Activated CD4-positive, alpha-beta T cell treated with anti-CD3 and anti-CD28 coated beads, Interleukin-2, Interleukin-4, amounts not matched to agents 100 ng/mL and 50 ng/mL, durations not matched to agents 16 hours and 8 hours (primary cell): ENCODE measurements at places on chromosomes 2 and 18.
A peak's percentile ranks its signal among the peaks of the same experiment; 100 is the strongest.

DNA sequence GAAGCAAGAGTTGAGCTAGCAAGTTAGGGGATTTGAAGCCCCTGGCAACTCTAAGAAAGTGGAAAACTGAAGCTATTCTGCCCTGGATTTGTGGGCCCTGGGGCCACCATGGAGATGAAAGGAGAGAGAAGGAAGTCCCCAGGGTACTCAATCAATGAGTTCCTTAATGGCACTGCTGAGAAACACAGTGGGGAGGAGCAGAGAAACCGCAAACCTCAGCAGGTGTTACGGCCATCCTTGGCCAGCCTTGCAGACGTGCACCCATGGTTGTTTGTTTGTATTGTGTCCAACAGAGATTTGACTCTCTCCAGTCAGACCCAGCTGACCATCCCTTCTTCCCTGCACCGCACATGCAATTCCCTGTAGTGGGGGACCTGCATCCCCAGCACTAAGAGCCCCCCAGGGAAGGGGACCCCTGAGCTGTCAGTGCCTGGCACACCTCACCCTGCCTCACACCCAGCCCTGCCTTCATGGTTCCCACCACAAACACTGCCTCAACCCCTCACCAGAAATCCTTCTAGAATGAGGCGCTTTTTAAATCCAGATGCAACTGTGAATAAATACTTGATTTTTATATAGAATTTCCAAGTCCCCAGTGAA is 255.3 kb downstream of the SH3BP4 start:
- DNase-seq: no peak

GRCh38 chr2:132652474-132652873 is 17.5 kb downstream of the LYPD1 start:
- DNase-seq: no peak

DNA sequence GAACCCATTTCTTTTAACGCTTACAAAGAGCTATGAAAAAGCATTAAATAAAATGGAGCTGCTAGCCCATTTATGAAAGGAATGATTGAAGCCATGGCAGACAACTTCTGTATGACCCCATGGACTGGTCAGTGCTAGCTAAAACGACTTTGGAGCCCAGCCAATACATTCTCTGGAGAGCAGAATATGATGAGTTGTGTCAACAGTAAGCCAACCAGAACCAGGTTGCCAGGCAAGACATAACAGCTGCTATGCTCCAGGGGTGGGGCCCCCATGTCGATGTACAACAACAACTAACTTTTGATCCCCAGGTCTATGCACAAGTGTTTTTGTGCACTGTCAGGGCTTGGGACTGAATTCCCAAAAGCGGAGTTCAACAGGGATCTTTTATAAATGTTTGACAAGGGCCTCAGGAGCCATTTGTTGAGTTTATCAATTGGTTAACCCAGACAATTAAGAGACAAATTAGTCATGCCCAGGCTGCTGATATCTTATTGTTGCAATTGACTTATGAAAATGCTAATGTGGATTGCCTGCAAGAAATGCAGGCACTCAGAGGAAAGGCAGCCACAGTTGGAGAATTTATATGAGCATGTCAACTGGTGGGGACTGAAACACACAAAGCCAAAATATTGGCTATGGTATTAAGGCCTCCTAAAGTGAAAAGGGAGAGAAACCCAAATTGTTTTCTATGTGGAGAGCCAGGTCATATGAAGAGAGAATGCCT is 64.6 kb upstream of the MYO3B start:
- no peak for DNase-seq

DNA sequence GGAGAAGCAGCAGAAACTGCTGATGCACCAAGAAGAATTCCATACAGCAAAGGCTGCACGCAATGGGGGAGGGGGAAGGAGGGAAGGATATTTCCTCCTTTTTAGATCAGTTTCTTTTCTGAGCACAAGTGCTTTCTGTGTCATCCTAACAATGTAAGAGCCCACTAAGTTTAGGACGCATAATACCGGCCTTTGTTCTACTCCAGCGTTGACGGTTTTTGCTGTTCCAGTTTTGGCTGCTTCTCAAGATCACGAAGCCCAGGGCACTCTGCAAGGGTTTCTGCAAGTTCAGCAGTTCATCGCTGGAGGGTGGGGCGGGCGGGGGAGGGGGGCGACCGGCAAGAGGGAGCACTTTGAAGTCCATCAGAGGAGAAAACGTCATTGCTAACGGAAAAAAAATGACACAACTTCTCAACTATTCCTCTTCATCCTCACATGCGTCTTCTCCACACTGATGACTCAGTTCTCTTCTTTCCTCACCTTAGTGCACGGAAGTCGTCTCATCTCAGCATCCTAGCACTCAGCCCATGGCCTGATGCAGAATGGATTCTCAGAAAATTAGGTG is 8.7 kb downstream of the FAM178B start:
- DNase-seq: peak; percentile 41

DNA sequence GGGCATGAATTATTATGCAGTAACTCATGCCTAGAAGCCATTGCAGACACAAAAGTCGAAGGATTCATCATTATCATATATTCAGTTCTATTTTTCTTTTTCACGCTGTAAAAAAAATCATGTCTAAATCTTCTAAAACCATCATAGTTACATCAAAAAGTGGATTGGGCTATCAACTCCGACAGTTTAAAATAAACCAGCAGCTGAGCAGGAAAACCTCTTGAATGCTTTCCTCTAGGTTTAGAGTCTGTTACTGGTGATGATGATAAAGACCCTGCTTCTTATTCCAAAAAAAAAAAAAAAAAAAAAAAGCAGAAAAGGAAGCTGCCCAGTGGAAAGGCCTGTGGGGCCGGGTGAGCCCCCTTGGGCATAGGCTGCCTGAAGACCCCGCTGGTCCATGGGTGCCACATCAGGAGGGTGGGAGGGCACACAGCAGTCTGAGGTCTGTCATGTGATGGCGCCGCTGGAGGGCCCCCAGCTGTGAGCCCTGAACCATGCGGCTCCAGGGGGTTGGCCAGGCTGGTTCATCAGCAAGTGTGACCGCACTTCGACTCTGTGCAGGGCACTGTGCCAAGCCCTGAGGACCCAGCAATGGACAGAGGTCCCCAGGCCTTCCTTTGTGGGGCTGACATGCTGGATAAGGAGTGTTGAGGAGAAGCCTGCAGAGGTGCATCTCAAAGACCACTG is 199.6 kb downstream of the EIPR1 start:
- DNase-seq: no peak

DNA sequence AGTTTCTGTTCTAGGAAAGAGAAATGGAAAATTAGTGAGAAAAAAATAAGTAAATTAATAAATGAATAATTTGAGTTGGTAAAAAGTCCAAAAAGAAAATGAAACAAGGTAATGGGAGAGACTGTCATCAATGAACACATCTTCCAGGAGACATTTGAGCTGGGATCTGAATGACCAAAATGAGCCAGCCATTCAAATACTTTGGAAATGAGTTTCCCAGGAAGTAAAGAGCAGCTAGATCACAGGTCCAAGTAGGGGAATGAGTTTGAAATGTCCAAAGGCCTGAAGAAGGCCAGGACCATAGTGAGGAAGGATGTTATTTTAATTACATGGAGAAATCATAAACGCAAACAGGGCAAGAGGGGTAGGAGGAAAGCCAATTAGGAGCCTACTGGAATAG is 6.6 kb upstream of the DNAH7 start:
- no peak for DNase-seq

- no peak for DNase-seq
These were observed 32.7 kb downstream of the VSNL1 start for GRCh38 chr2:17573085-17573803.

DNA sequence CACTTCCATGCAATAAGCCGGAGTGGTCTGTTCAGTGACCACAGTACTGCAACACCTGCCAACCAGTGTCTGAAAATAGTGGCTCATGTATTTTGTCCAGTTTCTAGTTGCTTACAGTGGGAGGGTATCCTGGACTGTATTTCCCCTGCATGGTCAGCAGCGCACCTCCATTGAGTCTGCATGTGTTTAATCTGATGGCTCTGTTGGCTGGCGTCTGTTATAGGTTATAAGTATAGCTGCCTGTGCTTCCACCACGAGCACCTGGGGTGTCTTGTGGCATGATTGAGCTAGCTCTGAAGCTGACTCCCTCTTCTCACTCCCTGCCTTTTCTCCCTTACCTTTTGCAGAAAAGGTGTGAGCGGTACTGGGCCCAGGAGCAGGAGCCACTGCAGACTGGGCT is 12.9 kb downstream of the PTPN18 start:
- no peak for DNase-seq

DNA sequence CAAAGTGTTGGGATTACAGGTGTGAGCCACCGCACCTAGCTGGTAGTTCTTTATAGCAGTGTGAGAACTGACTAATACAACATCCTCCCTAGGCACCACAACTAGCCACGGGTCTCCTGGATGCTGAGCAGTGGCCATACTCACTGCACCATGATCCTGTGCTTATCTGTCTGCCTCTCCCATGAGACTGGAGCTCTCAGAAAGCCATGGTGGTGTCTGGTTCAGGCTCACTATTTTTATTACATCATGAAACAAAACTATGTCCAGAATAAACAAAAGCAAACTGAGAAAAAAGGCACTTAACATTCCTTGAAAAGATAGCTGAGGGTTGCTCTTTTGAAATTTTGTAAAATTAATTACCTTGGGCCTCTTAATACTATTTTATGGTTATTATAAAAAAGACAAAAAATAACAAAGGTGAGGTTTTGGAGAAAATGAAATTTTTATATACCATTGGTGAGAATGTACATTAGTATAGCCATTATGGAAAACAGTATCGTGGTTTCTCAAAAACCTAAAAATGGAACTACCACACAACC is 90.7 kb upstream of the TFCP2L1 start:
- DNase-seq: no peak

DNA sequence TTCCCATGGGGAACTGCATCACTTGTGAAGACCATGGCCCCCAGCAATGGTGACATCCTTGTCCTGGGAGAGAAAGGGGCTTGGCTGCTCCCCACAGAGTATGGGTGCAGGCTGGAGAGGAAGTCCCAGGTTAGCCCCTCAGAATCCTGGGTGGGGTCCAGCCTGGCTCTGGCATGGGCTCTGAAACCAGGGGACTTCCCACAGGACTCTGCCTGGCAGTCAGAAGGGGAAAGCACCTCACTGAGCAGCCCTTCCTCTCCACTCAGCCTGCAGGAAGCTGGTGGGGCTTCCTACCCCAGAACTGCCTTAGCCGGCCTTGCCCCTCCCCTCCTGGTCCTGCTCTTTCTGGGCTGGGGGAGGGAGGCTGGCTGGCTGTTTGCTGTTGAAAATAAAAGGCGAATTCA is 3.7 kb downstream of the NEURL3 start:
- DNase-seq: peak; percentile 46

DNA sequence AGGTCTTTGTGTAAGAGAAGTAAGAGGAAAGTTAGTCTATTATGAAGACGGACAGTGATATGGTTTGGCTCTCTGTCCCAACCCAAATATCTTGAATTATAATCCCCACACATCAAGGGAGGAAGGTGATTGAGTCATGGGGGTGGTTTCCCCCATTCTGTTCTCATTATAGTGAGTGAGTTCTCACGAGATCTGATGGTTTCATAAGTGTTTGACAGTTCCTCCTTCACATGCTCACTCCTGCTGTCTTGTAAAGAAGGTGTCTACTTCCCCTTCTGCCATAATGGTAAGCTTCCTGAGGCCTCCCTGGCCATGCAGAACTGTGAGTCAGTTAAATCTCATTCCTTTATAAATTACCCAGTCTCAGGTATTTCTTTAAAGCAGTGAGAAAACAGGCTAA is 67.6 kb downstream of the NEURL3 start:
- no peak for DNase-seq

DNA sequence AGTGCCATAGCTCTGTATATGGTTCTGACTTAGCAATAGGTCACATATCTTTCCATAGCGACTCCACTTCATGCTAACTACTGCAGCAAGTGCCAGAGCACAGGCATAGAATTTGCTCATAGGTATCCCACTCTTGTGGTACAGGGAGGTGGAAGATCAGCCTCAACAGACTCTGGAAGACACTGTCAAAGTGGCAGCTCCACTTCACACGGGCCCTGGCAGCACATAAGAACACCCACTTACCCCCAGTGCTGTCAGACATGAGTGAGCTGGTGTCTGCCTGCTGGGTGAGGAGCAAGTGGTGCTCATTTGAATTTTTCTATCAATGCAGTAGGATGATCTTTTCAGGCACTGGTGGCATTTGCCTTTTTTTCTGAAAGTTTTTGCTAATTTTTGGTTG is 48.6 kb downstream of the BCL2L11 start:
- no peak for DNase-seq

DNA sequence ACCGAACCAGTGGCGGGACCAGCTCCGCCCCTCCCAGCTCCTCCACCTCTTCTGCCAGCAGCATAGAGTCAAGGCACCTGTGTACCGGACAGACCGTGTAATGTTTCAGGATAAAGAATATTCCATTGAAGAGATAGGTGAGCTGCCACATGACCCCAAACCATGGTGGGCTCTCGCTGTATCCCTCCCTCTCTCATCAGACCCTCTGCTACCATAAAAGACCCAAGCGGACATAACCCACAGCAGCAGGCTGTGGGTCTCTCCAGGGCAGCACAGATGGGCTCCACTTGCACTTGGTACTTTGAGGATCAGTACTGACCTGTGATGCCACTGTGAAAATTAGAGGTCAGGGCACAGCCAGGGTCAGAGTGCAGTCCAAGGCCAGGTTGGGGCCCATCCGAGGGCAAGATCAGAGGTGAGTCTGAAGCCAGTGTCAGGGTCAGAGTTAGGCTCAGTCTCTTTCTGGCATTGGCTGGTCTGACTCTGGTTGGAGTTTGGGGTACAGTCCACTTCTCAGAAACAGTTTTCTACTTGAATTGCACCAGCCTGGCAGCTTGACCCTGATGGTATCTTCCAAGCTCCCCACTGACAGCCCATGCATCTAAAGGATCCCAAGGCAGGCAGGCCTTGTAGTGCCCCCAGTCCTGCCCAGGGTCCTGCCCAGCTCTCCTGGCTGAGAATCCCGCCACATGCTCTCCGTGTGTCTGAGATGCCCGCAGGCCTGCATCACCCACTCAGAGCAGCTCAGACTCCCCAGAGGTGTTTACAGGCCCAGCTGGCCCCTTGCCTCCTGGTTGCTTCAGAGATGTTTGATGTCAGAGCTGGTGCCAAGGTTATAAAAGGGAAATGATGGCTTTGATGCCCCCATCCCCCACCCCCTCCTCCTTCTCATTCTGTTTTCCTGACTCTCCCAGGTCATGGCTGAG is 212.1 kb downstream of the DYSF start:
- DNase-seq: no peak

DNA sequence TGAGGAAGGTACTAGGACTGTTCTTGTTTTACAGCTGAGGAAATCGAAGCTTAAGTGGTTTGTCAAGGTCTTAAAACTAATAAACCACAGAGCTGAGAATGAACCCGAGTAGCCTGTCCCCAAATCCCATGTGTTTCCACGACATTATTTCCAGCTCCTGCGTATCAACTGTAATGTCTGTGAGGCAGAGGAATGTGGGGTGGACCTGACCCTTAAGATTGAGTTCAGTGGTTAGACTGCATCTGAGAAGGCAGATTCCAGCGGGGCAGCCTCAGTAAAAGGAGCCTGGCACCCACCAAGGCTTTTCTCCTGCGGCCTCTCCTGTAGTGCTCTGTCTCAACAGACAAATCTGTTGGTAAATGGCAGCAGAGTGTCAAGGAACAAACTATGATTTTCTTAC is 81.9 kb upstream of the TMEM178A start:
- no peak for DNase-seq

- no peak for DNase-seq
These were observed 1500.6 kb upstream of the TMEFF2 start for GRCh38 chr2:193695367-193695766.
